ENCODE measurements at places on chromosomes 16 and 17. TPM values are rescaled to one million over a fixed set of nuclear protein-coding genes. Genes with fewer than 3 reads are reported as not detected.
A peak's percentile ranks its signal among the peaks of the same experiment; 100 is the strongest.

DNA sequence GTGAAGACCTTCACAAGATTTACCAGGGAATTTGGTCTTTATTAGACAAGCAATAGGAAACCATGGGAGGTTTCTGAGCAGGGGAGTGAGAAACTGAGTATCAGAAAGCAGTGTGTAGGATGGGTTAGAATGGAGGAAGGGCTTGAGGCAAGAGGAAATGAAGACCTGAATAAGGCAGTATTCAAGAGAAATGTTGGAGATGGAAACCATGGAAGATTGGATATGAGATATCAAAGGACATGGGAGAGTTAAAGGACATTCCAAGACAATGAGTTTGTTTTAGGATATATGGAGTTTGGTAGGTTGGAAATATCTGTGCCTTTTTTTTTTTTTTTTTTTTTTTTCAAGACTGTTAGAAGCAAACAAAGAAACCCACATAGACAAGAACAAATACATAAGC is 21.3 kb upstream of the FAM20A start:
- DNase-seq = no peak

DNA sequence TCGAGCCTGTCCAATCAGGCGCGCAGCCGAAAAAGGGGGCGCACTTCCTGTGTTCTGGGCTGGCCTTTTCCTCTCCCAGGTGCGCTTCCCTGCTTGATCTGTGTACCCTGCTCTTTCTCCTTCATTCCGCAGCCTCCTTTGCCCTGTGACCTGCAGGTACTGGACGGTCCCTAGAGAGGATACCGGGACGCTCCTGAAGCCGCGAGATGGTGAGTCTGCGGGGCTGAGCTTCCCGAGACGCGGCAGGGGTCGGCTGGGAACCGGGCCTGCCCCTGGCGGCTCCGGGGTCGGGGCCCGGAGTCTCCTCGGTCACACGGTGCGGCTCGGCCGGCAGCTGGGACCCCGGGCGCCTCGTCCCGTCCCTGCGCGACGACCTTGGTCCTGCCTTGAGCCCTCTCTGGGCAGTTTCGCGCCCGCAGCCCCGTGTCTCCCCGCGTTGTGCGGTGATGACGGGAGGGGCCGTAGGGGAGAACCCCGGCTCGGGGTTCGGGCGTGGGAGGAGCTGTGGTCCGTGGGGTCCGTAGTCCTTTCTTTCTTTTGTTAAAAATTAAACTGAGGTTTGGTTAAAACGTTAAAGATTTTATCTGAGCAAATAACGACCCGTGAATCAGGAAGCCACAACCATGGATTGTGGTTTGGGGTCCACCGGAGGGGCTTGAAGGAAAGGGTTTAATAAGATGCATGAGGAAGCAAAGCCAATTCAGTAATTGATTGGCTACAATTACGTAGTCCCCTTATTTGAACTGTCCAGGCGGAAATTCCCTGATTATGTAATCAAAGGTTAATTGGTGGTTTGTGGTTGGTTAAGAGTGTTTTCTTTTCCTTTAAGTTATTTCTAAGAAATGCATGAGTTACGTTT is 172.8 kb upstream of the ZNF267 start:
- peak; percentile 84 for DNase-seq

DNA sequence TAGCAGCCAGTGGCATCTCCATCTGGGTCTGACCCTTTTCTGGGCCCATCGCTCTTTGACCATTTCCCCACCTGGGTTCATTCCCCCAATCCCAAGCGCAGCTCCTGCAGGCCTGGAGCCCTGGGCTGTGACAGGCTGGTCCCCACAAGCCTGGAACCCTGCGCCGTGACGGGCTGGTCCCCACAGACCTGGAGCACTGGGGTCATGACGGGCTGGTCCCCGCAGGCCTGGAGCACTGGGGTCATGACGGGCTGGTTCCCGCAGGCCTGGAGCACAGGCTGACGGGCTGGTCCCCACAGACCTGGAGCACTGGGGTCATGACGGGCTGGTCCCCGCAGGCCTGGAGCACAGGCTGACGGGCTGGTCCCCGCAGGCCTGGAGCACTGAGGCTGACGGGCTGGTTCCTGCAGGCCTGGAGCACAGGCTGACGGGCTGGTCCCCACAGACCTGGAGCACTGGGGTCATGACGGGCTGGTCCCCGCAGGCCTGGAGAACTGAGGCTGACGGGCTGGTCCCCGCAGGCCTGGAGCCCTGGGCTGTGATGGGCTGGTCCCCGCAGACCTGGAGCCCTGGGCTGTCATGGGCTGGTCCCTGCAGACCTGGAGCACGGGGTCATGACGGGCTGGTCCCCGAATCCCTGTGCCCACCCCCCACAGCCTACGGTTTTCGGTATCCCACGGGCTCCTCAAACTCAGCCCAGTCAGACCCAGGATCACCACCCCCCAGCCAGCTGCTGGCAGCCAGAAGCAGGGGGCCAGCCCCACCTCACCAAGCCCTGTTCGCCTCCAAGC is 16.6 kb downstream of the TMC6 start:
- DNase-seq = no peak

GRCh38 chr16:66152181-66152580 is 214.3 kb upstream of the CDH5 start:
- no peak for DNase-seq

The CES4A gene
- total RNA-seq = 9.6 TPM

- DNase-seq = no peak
These were observed 70.1 kb downstream of the GP2 start for GRCh38 chr16:20257234-20257633.

The SCN4A gene
- not detected for total RNA-seq

The PYDC1 gene
- not detected for total RNA-seq

The AMZ2 gene
- total RNA-seq = 31.2 TPM

- DNase-seq = no peak
These were observed at the start of gene APOBR for GRCh38 chr16:28494121-28494851. Gene APOBR, plus strand, starts transcription at chr16:28494643. Its CDS starts 39 bp downstream, at chr16:28494682.

- no peak for DNase-seq
These were observed 563 bp downstream of the METRNL start for GRCh38 chr17:83079766-83080578.
